ENCODE measurements at places on chromosomes 12 and 14.

GRCh38 chr12:93895089-93895445, 217.9 kb downstream of the CRADD start:
- DNase-seq, result no peak

DNA sequence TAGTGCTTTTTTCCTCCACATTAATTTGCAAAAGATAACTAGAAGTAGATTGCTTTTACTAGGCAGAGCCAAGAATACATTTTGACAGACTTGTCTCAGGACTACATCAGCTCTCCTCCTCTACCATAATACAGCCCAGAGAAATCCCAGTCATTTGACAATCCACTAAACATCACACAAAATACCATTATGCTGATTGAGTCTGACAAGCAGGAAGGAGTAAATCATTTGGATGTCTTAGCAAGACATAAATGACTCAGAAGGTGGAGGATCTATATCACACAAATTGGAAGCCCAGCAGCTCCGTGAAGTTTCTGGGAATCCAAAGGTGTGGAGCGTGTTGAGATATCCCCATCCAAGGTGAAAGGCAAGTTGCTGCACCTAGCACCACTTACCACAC, 75.4 kb upstream of the FKBP4 start:
- DNase-seq, result no peak

DNA sequence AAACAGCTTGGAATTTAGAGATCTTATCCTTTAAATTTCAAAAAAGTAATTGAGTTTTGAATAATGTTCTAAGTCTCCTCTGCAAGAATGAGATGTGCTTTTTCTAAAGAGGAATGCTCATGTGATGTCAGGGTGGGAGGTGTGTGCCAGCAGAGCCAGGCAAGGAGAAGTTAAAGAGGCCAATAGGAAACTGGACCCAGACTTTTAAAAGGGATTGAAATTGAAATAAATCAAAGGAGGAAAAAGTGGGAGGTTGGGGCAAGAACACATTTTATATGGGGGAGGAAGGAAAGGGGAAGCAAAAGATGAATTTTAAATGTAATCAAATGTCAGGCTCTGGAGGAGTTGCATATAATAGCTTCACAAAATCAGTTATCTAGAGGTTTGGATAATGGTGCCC, 126.1 kb downstream of the FIGNL2 start:
- DNase-seq, result no peak

GRCh38 chr14:68794130-68794850, 1.4 kb upstream of the ZFP36L1 start:
- DNase-seq, result peak; percentile 72

DNA sequence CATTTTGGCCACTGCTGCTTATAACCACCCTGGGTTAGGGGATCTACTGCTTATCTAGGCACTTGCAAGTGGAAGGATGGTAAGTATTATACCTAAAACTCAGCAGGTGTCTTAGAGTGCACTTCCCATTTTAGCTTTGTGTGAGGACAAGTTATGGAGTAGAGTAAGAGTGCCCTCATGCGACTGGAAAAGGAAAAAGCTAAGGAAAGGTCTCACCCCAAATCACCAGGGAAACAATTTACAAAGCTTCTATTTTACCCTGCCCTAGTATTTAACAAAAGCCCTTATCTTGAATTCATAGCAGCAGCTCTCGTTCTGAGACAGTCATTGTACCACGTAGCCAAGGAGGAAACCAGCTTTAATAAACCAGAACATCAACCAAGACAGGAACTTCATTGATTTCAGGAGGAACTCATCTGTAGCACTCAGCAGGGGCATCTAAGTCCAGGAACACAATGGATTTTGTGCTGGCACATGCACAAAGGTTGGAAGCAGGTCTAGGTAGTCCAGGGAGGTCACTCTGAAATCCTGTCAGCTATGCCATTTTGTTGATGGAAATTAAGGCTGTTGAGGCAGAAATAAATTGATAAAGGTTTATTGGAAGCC, 2.9 kb downstream of the RDH12 start:
- DNase-seq, result peak; percentile 82

DNA sequence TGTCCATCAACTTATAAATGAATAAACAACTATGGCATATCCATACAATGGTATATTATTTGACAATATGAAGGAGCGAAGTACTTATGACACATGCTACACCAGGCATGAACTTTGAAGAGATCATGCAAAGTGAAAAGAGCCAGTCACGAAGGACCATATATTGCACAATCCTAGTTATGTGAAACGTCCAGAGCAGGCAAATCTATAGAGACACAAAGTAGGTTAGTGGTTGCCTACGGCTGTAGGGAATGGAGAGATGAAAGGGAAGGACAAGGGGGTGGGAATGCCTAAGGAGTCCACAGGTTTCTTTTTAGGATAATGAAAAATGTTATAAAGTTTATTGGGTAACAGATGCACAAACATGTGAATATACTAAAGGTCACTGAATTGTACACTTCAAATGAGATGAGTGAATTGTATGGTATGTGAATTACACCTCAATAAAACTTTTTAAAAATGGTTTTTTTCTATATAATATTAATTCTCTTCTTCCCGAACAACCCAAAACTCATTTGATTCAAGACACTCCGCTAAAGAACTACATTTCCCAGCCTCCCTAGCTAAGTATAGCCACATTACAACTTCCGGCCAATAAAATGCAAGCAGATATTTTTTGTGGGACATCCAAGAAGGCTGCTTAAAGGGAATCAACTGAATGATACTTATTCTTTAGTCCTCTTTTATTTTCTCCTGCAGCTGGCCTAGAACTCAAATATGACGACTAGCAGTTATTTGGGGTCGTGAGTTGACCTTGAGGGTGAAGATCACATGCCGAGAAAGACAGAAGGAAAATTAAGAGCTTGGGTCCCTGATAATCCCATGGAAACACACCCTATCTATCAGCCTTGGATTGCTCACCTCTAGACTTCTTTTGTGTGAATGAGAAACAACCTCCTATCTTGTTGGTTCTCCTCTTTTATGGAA, 187.2 kb downstream of the TTC8 start:
- no peak for DNase-seq

DNA sequence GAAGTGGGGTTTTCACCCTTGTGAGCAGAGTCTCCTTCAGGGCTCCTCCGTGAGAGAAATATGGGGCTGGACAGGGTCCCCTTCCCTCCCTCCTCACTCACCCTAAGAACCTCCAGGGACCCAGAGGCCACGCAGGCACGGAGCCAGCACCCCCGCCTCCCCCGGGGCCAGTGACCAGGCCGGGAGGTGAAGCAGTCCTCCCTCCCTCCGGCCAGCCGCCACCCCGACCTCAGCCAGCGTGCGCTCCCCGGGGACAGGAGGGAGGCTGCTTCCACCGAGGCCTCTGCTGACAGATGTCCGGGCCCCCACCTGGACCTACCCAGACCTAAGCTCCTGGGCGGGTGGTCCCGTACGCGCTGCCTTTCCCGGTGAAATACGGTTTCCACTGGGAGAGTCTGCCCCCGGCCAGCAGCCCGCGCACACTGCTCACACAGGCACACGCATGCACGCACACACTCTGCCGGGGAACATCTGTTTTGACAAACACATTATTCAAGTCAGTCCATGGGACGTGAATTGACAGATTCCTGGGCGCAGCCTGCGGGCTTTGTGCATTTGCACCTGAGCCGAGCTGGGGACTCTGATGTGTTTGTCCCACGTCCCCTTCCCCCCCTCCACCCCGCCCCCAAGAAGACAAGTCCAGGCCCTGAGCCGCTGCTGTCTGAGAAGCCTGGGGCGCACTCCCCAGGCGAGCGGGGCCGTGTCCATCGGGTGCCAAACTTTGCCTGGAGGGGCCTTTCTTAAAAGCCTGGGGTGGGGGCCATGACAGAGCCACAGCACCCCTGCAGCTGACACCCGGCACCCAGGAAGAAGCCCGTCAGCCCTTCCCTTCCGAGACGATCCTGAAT, 725 bp downstream of the RIMBP2 start:
- no peak for DNase-seq

DNA sequence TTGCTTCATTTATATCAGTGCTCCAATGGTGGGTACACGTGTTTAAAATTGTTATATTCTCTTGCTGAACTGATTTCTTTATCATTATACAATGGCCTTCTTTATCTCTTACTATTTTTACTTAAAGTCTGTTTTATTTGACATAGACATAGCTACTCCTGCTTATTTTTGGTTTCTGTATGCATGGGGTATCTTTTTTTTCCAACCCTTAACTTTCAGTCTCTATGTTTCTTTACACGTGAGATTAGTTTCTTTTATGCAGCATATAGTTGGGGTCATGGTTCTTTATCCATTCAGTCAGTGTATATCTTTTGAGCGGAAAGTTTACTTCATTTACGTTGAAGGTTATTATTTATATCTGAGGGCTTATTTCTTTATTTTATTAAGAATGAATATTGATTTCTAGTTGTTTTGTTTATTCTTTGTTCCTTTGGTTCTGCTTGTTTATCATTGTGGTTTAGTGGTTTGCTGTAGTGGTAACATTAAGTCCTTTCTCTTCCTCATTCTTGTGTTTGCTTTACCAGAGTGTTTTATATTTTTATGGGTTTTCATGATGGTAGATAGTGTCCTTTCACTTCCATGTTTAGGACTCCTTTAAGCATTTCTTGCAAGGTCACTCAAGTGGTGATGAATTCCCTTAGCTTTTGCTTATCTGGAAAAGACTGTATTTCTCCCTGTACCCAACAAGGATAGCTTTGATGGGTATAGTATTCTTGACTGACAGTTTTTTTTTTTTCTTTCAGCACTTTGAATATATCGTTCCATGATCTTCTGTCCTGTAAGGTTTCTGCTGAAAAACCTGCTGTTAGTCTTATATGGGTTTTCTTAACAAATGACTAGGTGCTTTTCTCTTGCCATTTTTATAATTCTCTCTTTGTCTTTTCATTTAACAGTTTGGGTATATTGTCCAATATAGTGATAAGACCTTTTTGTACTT, 38.3 kb upstream of the FAR2 start:
- no peak for DNase-seq

GRCh38 chr12:24608637-24609285, 340.1 kb downstream of the BCAT1 start:
- no peak for DNase-seq

GRCh38 chr12:22624548-22624869, 462 bp upstream of the ETNK1 start:
- no peak for DNase-seq

- no peak for DNase-seq
These were observed 2.5 kb upstream of the SALL2 start for GRCh38 chr14:21528381-21529348.

DNA sequence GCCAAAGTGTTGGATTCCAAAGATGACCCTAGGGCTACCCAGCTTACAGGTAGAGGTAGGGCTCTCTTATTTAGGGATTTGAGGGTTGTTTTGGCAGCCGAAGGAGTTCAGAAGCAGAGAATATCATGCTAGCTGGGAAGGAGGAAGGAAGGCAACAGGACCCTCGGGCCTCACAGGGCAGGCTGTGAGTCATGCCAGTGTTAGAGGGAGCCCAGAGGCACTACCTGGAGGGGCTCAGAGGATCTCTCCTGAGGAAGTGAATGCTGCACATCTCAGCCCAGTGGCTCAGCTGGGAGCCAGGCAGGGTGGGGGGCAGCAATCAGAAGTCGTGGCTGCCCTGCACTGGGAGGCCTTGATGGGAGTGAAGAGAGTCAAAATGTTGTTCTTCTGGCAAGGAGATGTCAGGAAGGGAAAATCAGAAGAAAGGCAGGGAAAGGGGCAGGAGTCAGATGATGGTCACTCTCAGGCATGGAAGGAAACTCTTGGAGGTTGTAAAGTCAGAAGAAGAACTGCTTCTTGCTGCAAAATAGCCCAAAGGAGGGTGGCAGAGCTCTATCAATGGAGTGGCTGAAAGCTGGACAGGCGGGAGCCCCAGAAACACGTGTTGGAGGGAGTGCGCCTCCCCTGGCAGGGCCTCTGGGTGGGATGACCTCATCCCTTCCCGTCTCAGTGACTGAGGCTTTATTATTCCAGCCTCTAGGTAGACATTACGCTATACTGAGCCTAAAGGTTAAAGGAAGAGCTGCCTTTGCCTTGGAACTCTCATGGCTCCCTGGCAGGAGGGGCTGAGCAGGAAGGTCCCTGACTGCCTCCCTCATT, 141.3 kb downstream of the SMOC1 start:
- DNase-seq, result no peak

GRCh38 chr12:115756804-115757203, 520.7 kb downstream of the MED13L start:
- no peak for DNase-seq

GRCh38 chr12:108757856-108758255, 26.5 kb upstream of the CORO1C start:
- no peak for DNase-seq

GRCh38 chr14:74634964-74635363, 22.9 kb upstream of the LTBP2 start:
- DNase-seq, result no peak

DNA sequence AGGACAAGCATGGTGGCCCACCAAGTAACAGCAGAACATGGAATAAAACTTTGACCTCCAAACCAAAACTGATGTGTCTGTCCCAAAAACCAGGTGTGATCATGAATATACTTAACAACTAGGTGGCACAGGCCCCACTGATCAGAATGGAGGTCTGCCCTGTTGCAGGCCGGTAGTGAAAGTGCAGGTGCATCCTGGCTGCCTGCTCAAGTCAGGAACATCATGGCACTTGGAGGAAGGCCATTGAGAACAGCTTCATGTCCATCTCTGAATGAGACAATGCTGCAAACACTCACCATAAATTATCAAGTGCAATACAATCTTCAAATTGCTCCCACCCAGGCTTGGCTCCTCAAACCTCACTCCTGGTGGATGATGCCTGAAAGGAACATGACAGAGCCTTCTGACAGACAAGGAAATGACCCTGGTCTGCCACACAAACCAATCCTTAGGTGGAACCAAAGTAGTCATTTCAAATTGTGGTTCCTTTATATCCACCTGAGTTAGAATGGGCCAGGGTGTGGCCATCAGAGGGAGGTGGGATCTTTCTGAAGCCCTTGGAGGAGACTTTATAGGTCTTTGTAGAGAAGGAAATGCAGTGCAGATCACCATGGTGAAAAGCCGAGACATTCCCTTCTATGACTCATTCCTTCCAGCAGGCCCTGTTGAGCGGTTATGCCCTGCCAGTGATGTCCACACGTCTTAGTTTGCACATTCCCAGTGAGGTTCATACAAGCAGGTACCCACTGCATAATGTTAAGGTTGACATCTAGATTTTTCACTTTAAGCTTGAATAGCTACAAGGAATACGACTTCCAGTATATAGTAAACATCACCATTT, 36.0 kb downstream of the EGLN3 start:
- no peak for DNase-seq

- DNase-seq, result no peak
These were observed 222.9 kb upstream of the SLC16A7 start for GRCh38 chr12:59372956-59373355.

DNA sequence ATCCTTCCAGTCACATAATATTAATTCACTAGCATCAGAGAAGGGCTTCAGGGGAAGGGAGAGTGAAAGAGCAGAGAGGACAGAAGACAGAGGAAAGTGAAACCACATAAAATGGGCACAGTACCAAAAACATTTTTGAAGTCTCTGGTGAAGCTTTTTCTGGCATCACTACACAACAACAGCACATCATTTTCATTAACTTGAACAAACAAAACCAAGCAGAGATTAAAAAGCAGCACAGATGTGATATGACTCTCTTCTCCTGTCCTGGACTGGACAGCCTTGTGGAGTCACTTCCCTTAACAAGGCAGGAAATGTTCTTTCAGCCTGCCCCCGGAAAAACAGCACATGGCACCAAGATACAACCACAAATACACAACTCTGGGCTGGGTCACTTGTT, 112.0 kb downstream of the TSPAN8 start:
- DNase-seq, result no peak

GRCh38 chr12:53694756-53695151, 18.9 kb upstream of the ATP5MC2 start:
- no peak for DNase-seq

Measured in CD4-positive, alpha-beta T cell (primary cell).